ENCODE measurements at places on chromosomes 2 and 18. TPM values are rescaled to one million over a fixed set of nuclear protein-coding genes. Genes with fewer than 3 reads are reported as not detected.
A peak's percentile ranks its signal among the peaks of the same experiment; 100 is the strongest.

SERPINB11 gene
- polyA plus RNA-seq = not detected

SLC14A1 gene
- polyA plus RNA-seq = 20.4 TPM

SPDYA gene
- polyA plus RNA-seq = 0.07 TPM

TMEM169 gene
- 0.10 TPM for polyA plus RNA-seq

EPB41L3 gene
- 5.4 TPM for polyA plus RNA-seq

SERPINB2 gene
- polyA plus RNA-seq = 0.12 TPM

TFPI gene
- polyA plus RNA-seq = 27.1 TPM

NT5DC4 gene
- not detected for polyA plus RNA-seq

TMEM163 gene
- 1.7 TPM for polyA plus RNA-seq

- no peak overlapping the region for H3K4me3 ChIP-seq
- H3K4me1 ChIP-seq = peaks cover 5% of the 10 kb centered on the region
- H3K27me3 ChIP-seq = no peaks in the 10 kb centered on the region
- no peak overlapping the region for H3K27ac ChIP-seq
These were observed 103.4 kb upstream of the SERTAD2 start for GRCh38 chr2:64757126-64757525.

DNA sequence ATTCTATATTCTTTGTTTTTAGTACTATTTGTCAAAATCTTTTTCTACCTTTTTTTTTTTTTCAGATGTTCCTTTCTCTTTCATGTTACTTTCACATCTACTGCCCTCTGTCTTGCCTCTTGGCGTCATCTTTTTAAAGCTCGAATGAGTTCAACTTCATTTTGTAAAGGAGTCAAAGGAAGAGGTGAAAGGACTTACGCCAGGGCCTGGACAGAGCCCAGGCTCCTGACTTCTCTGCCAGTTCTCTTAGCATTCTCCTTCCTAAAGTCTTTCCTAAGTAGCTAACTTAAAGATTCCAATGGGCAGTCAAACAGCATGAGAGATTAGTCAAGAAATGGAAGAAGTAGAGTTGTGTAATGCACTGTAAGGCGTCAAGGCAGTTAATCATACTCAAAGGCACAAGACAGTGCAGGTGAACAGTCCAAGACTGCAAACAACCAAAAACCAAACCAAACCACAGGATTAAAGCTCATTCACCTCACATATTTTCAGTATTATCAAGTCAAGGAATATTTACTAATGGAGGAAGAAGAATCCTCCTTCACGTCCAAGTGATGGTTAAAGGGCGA is 301.7 kb downstream of the TCF4 start:
- peak overlapping the region; percentile 53 for H3K27ac ChIP-seq
- peaks cover 5% of the 10 kb centered on the region for H3K36me3 ChIP-seq
- H3K4me3 ChIP-seq = no peak overlapping the region
- no peaks in the 10 kb centered on the region for H3K27me3 ChIP-seq
- DNase-seq = no peak

DNA sequence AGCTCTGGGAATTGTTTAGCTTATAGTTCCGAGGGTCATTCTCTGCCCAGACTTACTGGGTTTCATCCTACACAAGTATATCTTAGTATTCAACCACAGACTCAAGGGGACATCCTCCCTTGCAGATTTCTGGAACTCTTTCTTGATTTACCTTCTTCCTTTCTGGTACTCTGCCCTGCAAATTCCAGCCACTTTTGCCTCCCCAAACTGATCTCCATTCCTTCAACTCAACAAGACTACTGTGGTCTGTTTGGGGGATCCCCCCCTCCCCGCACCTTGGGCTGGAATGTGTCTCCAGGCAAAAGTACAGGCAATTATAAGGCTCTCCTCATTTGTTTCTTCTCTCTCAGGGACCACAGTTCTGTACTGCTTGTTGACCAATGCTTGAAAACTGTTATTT is 13.4 kb downstream of the PHOSPHO2 start:
- no peaks in the 10 kb centered on the region for H3K36me3 ChIP-seq
- H3K4me3 ChIP-seq = no peak overlapping the region
- H3K27ac ChIP-seq = no peak overlapping the region

DNA sequence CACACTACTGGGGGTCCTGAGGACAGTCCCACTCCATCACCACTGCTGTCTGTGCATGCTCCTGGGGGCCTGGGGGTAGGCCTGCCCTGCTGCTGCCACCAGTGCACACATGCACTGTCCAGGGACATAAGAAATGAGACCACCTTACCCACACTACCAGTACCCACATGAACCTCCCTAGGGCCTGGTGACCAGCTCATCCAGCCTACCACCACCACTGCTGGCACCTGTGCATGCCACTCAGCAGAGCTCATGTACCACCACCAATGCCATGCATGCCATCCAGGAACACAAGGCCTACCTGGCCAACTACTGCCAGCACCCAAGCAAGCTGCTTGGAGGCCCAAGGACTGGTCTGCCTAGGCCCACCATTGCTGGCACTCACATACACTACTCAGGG is 112.8 kb downstream of the BARD1 start:
- H3K27ac ChIP-seq = no peak overlapping the region
- H3K4me1 ChIP-seq = no peaks in the 10 kb centered on the region
- no peak overlapping the region for H3K4me3 ChIP-seq
- no peaks in the 10 kb centered on the region for H3K36me3 ChIP-seq
- DNase-seq = no peak

DNA sequence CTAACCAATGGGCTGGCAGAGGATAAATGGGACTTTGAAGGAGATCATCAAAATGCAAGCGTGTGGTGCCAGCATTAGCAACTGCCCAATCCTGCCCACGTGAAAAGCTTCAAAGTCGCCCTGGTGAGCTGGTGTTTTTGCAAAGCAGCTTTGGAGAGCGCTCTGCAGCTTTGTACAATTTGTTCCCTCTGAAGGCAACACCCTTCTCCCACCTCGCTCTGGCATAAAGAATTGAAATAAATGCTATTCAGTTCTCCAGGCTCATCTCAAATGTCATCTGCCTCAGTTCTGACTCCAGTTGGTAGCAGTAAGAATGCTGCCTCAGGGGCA is 3.5 kb downstream of the COPS9 start:
- H3K36me3 ChIP-seq = peaks cover 61% of the 10 kb centered on the region
- DNase-seq = no peak

DNA sequence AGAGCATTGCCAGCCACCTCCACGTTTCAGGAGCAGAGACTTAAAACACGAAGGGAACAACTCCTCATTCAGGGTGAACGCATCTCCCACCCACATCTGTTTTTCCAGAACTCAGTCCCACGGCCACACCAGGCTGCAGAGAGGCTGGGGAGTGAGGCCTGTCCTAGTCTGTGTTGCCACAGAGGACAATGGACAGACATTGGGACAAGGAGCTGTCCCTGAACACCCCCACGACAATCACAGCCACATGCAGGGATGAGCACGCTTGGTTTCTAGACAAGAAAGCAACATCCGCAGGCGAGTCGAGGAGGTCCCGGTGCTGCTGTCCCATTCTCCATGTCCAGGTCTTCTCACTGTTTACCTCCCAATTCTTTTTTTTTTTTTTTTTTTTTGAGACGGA is 167.4 kb downstream of the EIPR1 start:
- no peaks in the 10 kb centered on the region for H3K36me3 ChIP-seq
- H3K4me1 ChIP-seq = no peaks in the 10 kb centered on the region
- no peak overlapping the region for H3K27ac ChIP-seq
- no peak for DNase-seq

GRCh38 chr18:52970686-52971085 is 630.7 kb downstream of the DCC start:
- DNase-seq = no peak
- H3K27ac ChIP-seq = no peak overlapping the region

DNA sequence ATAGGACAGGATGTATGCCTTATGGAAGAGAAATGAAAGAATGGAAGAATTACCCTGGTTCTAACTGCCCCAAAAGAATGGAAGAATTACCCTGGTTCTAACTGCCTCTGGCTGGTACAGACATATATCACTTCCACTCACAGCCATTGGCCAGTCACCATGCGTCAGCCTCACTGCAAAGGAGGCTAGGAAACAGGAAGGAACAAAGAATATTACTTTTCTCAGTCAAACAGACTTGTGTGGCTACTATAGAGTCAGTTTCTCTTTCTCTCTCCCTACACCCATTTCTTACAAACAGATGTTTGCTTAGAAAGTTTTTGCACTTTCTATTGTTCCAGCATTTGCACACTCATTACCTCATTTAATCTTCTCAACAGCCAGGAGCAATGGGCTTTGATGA is 1111.1 kb upstream of the KLHL29 start:
- H3K36me3 ChIP-seq = no peaks in the 10 kb centered on the region
- no peaks in the 10 kb centered on the region for H3K27me3 ChIP-seq
- H3K4me1 ChIP-seq = no peaks in the 10 kb centered on the region
- H3K4me3 ChIP-seq = no peak overlapping the region
- H3K27ac ChIP-seq = no peak overlapping the region
- DNase-seq = no peak

GRCh38 chr18:62033756-62034155 is 140.9 kb upstream of the RNF152 start:
- no peaks in the 10 kb centered on the region for H3K27me3 ChIP-seq
- H3K27ac ChIP-seq = no peak overlapping the region
- peaks cover 4% of the 10 kb centered on the region for H3K4me1 ChIP-seq
- H3K36me3 ChIP-seq = no peaks in the 10 kb centered on the region
- no peak for DNase-seq
- H3K4me3 ChIP-seq = no peak overlapping the region

DNA sequence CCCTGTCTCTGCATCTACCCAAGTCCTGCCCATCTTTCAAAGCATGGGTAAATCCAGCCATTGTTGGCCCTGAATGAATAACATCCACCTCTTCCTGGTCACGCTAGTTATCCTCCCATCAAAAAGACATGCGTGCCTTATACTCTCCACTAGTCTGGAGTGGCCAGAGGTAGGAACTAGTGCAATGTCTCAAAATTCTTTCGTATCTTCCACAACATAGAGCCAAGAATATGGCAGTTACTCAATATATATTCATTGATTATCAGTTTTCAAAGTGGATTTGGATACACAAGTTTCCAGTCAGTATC is 8.9 kb downstream of the APOB start:
- H3K27me3 ChIP-seq = no peaks in the 10 kb centered on the region
- no peak overlapping the region for H3K4me3 ChIP-seq
- no peak overlapping the region for H3K27ac ChIP-seq

DNA sequence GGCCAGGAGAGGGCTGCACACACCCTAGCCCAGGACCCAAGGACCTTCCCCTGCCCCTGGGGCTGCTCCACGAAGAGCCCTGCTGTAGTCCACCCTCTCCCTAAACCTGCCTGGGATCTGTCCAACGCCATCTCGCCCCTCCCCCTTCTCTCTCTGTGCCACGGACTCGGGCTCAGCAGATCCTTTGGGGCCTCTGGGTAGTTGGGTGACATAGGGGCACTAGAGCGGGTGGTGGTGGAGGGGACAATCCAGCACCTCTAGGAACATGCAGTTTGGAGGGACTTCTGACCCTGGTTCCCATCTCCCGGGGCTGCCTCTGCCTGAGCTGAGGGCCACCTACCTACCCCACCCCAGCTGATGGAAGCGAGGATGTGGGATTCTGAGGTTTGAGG is 7.3 kb upstream of the CRYBA2 start:
- DNase-seq = no peak
- H3K4me1 ChIP-seq = peaks cover 28% of the 10 kb centered on the region
- no peak overlapping the region for H3K27ac ChIP-seq

GRCh38 chr2:178767094-178768060 is 39.8 kb downstream of the TTN start:
- H3K27ac ChIP-seq = no peak overlapping the region
- H3K4me3 ChIP-seq = no peak overlapping the region
- peak; percentile 9 for DNase-seq
- no peaks in the 10 kb centered on the region for H3K27me3 ChIP-seq

Data from heart right ventricle (tissue), 16 donors.